ENCODE measurements at places on chromosomes 1 and 21. TPM values are rescaled to one million over a fixed set of nuclear protein-coding genes. Genes with fewer than 3 reads are reported as not detected.
A peak's percentile ranks its signal among the peaks of the same experiment; 100 is the strongest.

DNA sequence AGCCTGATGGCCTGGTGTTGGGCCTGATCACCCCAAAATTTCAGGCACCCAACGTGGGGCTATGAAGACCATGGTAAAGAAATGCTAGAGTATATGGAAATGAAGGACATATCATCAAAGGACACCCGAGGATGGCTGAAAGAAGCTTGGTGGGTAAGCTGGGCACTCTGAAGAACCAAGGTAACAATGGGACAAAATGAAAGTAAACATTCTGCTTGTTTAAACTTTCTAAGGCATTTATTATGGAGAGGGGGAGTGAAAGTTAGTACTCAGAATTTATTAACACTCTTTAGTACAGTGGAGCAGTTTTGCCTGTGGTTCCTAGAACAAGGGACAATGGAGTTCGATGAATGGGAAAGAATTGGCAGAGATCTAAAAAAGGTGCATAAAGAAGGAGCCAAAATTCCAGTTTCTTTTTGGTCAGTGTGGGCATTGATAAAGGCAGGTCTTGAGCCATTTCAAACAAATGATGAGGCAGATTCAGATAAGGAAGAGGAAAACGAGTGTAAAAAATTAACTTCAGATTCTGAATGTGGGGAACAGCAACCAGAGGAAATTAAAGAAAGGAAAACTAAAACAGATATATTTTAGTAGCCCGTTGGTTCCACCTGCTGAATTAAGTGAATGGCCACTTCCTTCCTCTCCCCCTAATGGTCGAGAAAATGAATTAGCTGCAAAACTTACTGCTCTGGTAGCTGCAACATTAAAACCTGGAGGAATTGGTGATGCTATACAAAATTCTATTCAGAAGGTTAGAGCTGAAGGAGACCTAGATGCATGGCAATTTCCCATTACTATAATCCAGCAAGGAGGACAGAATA lies 8.4 kb upstream of the PM20D1 start:
- no peak for DNase-seq

GRCh38 chr1:18792747-18793146 lies 66.7 kb downstream of the TAS1R2 start:
- DNase-seq = no peak

Gene SPRR1A
- not detected for total RNA-seq

Gene S100A7A
- total RNA-seq = not detected

GRCh38 chr1:216926720-216927510 lies 203.7 kb upstream of the ESRRG start:
- DNase-seq = no peak

DNA sequence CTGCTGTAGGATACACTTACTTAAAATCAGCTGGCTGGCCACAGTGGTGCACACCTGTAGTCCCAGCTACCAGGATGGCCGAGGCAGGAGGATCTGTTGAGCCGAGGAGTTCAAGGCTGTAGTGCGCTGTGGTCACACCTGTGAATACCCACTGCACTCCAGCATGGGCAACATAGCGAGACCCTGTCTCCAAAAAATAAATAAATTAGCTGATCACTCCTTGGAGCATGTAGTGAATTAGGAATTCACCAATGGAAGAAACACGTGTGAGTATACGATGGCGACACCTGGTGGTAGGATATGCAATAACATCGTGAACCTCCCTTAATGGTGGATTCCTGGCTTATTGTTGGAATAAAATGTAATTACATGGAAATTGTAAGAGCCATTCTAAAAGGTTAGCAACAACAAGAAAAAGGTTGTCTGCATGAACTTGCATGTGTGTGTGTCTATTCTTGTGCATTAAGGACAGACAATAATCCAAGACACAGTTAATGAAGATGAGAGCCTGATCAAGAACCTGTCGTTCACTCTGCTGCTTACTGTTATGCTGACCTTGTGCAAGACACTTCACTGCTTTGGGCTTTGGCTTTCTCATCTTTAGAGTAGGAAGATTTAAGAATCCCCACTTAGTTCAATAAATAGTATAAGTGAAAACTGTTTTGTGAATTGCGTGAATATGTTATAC lies 38.6 kb upstream of the COX20 start:
- DNase-seq = peak; percentile 24

Gene FAM72C
- total RNA-seq = 0.61 TPM

- peak; percentile 91 for DNase-seq
Observed at GRCh38 chr1:11062965-11063401, 3.2 kb upstream of the SRM start.

DNA sequence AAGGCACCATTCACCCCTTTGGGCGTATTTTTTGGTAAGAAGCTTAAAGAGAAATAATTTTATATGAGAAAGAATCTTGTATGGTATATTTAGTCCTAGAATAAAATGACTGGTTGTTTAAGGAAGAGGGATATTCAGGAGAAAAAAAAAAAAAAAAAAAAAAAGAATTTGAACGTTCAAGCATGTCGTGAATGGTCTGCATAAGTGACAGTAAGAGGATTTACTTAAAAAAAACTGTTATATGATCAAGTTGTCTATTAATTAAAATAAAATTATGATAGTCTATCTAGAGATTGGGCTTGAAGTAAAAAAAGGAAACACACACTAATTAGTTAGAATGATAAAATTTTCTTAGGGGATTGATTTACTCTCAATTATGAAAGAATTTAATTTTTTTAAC lies 11.7 kb upstream of the OR14I1 start:
- DNase-seq = peak; percentile 2

GRCh38 chr1:157469752-157470675 lies 82.3 kb downstream of the FCRL5 start:
- DNase-seq = no peak

Gene C8A
- not detected for total RNA-seq

Gene PTPRC
- total RNA-seq = 0.20 TPM

GRCh38 chr1:65948609-65949229 lies 156.0 kb downstream of the PDE4B start:
- DNase-seq = peak; percentile 21

GRCh38 chr1:3375245-3375644 lies 79.2 kb upstream of the ARHGEF16 start:
- DNase-seq = peak; percentile 62

Gene MKNK1
- total RNA-seq = 26.9 TPM

- peak; percentile 51 for DNase-seq
Observed at GRCh38 chr1:116972674-116973030, 28.9 kb upstream of the CD101 start.

DNA sequence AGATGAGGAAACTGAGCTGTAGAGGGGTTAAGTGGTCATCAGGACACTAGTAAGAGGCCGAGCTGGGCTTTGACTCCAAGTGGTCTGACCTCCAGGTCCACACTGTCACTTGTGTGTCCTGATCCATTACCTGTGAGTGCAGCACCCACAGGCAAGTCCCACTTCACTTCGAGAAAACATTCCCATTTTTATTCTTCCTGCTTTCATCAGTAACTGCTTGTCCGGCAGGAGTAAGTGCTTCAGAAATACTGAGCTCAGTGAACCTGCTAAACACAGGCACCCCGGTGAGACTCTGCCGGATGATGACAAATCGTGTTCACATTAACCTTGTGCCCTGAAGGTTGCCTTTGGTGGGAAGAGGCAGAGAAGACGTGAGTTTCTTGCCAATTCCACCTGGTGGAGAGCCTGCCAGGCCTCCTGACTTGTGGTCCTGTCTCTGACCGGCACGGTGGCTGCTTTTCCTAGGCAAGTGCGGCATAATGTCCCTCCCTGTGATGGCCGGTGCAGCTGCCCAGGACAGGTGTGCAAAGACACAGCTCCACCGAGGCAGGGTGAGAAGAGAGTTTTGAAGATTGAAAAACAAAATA lies 29.4 kb downstream of the ZBTB18 start:
- no peak for DNase-seq

DNA sequence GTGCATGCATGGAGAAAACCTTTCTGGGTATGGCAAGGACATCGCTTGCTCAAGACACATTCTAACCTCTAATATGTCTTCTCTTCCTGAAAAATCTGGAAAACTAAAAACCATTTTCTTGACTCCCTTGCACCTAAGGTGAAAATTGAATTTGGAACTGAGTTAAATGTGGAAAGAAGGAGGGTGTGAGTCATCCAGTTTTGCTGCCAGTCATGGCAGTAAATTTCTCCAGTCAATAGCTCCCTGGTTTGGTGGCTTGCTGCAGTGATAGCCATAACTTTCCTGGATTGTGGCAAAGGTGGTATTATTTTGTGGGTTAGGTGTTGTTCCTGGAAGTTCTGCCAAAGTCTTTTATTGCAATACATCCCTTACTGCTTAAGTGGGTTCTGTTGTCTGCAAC lies 2.5 kb downstream of the ZCCHC17 start:
- peak; percentile 10 for DNase-seq

DNA sequence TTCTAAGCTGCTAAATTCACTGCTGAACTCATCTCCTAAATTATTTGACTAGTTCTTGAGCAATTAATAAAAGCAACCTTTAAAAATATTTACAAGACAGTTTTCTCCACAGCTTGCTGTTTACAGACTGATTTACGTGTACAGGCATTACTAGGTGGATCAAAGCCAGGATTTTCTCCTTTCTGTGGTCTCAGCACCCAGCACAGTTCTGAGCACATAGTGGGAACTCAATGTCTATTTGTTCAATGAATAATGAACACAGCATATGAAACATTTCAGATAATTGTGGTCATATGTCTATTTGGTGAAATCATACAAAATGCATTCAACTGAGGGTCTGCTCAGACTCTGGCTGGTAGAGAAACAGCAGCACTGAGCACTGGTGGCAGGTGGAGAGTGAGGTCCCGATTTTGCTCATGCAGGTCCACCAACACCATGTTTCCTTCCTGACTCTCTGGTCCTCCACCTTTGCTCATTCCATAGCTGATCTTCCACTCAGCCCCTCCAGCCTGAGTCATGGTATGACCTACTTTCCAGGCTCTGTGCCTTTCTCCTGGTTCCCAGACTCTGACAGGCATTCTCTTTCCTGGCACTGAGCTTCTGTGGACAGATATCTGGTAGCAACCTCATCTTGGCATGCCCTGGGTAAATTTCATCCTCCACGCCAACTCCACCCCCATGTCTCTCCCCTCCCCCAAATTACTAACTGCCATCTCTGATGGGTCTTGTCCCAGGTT lies 311.3 kb downstream of the TGFB2 start:
- DNase-seq = peak; percentile 48

DNA sequence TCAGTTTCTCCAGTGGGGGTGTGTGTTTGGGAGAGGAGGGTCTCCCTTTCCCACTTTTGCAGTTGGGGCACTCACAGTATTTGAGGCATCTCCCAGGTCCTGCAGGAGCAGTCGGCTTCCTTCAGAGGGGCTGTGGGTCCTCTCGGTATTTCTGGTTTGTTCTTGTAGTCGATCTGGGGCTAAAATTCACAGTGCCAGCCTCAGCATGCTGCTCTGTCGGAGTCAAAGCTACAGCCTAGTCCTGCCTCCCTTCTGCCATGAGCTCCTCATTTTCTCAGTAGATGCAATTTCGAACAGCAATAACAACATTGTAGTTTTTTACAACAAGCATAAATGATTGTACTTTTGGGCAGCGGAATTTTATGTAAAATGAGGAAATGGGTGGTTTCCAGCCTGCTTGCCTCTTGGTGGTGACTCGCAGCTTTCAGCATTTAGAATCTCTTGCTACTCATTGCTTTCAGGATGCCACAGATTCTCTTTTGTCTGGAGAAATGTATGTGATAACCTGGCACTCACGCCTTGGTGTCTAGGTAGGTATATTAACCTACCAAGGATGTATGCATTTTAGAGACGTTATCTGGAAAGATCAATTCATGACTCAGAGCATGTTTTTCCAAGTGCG lies 82.4 kb upstream of the C21orf91 start:
- peak; percentile 12 for DNase-seq

DNA sequence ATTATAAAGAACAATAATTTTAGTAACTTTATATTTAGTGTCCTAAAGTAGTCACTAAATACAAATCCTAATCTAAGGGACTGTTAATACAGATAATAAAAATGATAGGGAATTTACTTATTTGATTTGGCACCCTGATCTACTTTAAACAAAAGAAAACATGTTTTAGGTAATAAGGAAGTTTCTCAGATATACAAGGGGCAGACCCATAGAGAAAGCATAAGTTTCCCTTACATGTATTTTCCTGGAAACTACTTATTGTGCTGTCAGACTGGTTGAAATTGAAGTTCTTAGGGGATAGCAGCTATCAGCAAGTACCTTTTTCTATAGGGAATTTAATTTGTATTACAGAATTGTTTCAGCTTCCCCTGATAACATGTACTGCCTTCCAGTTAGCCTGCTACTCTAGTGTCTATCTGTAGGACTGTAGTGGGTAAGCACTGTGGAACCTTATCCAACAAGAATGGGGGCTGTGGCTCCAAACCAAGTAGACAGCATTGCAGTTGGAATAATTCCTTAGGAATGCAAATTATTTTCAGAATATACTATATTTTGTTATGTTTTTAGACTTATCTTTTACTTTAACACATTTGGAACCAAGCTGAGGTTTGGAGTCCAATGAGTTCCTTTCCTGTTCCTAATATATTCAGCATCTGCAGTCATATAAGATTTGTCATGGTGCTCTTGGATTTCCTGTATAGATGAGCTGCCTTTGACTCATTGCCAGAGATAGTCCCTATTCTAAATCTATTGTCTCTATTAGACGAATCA lies 14.7 kb downstream of the MSH4 start:
- DNase-seq = peak; percentile 37

- DNase-seq = peak; percentile 16
Observed at GRCh38 chr1:36352125-36352909, 28.9 kb upstream of the EVA1B start.

GRCh38 chr1:43980255-43981134 lies 1.5 kb downstream of the B4GALT2 start:
- peak; percentile 52 for DNase-seq

DNA sequence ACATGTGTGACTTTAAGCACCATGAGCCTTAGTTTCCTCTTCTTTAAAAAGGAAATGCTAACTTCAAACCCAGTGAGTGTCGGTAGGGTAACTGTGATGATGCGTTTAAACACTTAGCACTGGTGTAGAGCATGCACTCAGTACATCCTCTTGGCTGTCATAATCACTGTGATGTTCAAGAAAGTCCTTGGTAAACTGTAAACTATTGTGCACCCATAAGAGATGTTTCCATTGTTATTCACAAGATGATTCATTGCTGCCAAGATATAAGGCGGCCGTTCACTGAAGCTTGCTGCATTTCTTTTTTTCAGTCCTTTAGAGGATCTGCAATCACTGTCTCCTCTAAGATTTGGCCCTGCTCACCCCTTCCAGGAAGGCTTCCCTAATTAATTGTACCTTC lies 61.8 kb upstream of the DAB1 start:
- DNase-seq = peak; percentile 85

Gene TMEM240
- 7.0 TPM for total RNA-seq

GRCh38 chr1:77925956-77926355 lies 37.5 kb downstream of the NEXN start:
- no peak for DNase-seq

DNA sequence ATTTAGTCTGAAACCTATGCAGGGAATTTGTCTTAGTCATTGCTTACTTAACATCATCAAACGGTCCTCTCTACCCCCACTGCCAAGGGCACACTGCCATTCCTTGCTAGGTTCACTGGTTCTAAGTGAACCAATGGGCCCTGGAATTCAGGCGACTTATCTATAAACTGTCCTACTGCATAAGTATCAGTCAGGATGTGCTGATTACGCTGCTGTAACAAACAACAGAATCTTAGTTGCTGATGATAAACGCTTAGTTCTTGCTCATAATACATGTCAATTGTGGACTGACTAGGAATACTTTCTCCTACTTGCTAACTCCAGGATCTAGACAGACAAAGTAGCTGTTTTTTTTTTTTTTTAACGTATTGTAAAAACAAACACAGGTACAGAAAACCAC lies 136.1 kb downstream of the PRDM2 start:
- no peak for DNase-seq

All from astrocyte (in vitro differentiated cells and primary cell).